ENCODE measurements at places on chromosomes 5 and 9.

- no peak overlapping the region for H3K4me3 ChIP-seq
- H3K36me3 ChIP-seq = no peaks in the 10 kb centered on the region
- no peaks in the 10 kb centered on the region for H3K27me3 ChIP-seq
- no peaks in the 10 kb centered on the region for H3K4me1 ChIP-seq
- no peak overlapping the region for H3K27ac ChIP-seq
Measured at GRCh38 chr5:15574128-15574527, 74.1 kb downstream of the FBXL7 start.

DNA sequence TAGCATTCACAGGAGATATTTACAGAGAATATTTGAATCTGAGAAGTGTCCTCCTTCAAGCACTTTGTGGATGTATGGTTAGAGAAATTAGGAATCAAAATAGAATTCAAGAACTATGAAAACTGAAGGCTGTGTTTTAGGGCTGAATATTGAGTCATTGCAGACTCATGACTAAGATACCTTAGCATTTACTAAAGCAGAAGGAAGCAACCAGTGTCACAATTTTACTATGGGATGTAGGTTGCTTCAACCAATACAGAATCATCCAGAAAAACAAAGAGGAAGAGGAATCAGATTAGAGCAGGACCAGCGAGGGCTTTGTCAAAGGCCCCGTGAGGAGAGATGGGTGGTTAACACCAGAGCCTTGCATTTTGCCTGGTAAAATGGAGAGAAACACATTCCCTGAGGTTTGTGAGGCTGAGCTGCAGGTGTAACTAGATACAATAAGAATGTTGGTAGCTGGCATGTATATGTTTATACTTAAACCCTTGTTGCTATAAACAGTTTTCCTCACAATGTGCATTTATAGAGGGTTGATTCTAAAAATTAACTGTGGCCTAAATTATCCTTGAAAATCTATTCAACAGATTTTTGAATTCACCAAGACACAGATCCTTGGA is 518.1 kb downstream of the AGTPBP1 start:
- no peaks in the 10 kb centered on the region for H3K27me3 ChIP-seq
- no peak overlapping the region for H3K4me3 ChIP-seq

DNA sequence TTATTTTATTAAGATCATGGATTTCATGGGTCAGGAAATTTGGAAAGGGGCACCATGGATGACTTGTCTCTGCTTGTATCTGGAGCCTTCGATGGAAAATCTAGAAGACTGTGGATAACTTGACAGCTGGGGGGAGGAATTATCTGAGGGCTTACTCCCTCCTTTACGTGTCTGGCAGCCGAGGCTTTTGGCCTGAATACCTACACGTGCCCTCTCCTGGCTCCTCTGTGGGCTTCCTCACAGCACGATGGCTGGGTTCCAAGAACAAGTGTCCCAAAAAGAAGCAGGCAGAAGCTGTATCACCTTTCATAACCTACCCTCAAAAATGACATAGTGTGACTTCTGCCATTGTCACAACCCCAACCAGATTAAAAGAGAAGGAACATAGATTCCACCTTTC is 228.9 kb downstream of the GRIA1 start:
- no peaks in the 10 kb centered on the region for H3K27me3 ChIP-seq
- no peak overlapping the region for H3K27ac ChIP-seq
- H3K4me3 ChIP-seq = no peak overlapping the region
- H3K4me1 ChIP-seq = no peaks in the 10 kb centered on the region
- no peak for DNase-seq
- H3K36me3 ChIP-seq = no peaks in the 10 kb centered on the region

GRCh38 chr5:85998656-85999055 is 619.1 kb upstream of the COX7C start:
- H3K36me3 ChIP-seq = no peaks in the 10 kb centered on the region
- DNase-seq = no peak
- H3K27me3 ChIP-seq = no peaks in the 10 kb centered on the region
- H3K4me3 ChIP-seq = no peak overlapping the region
- no peaks in the 10 kb centered on the region for H3K4me1 ChIP-seq
- H3K27ac ChIP-seq = no peak overlapping the region

DNA sequence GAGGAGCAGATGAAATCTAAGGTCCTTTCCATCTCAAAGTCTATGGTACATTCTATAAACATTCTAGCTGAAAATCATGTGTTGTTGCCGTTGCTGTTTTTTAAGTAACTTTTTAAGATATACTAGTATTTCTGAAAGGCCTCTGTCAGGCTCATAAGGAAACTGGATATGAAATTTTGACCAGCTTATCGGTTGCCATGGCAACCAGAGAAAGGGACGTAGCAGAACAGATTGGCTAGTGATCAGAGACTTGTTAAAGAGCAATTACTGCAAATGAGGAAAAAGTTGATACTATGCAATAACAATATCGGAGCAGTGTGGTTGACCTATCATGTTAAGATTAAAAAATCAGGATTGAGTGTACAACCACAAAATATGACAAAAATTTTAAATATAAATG is 57.0 kb upstream of the RNF180 start:
- no peaks in the 10 kb centered on the region for H3K27me3 ChIP-seq
- no peaks in the 10 kb centered on the region for H3K36me3 ChIP-seq
- DNase-seq = no peak
- no peaks in the 10 kb centered on the region for H3K4me1 ChIP-seq
- no peak overlapping the region for H3K4me3 ChIP-seq
- no peak overlapping the region for H3K27ac ChIP-seq

GRCh38 chr9:129778469-129778868 is 24.5 kb upstream of the TOR1B start:
- H3K36me3 ChIP-seq = no peaks in the 10 kb centered on the region
- no peaks in the 10 kb centered on the region for H3K27me3 ChIP-seq
- DNase-seq = no peak
- no peak overlapping the region for H3K27ac ChIP-seq
- no peaks in the 10 kb centered on the region for H3K4me1 ChIP-seq

GRCh38 chr5:53407373-53407772 is 73.1 kb upstream of the FST start:
- DNase-seq = no peak
- no peak overlapping the region for H3K4me3 ChIP-seq
- no peak overlapping the region for H3K27ac ChIP-seq
- H3K27me3 ChIP-seq = no peaks in the 10 kb centered on the region

GRCh38 chr5:142080248-142080647 is 28.3 kb upstream of the NDFIP1 start:
- no peak overlapping the region for H3K27ac ChIP-seq
- no peak overlapping the region for H3K4me3 ChIP-seq
- H3K36me3 ChIP-seq = no peaks in the 10 kb centered on the region
- no peaks in the 10 kb centered on the region for H3K27me3 ChIP-seq

GRCh38 chr5:14929293-14930065 is 57.9 kb upstream of the ANKH start:
- H3K27me3 ChIP-seq = no peaks in the 10 kb centered on the region
- DNase-seq = no peak
- H3K27ac ChIP-seq = no peak overlapping the region
- no peaks in the 10 kb centered on the region for H3K36me3 ChIP-seq
- no peak overlapping the region for H3K4me3 ChIP-seq
- H3K4me1 ChIP-seq = no peaks in the 10 kb centered on the region

- H3K27me3 ChIP-seq = no peaks in the 10 kb centered on the region
- H3K4me3 ChIP-seq = peak overlapping the region; percentile 43
- H3K27ac ChIP-seq = peak overlapping the region; percentile 90
Measured at GRCh38 chr5:173917788-173918786, 29.9 kb downstream of the CPEB4 start.

All from left lung (tissue), 14 donors.